Stimulated activated CD4-positive, alpha-beta T cell treated with anti-CD3 and anti-CD28 coated beads, TNF-alpha, amount 100 ng/mL, for 24 hours (primary cell): ENCODE measurements at places on chromosomes 7 and 10.

DNA sequence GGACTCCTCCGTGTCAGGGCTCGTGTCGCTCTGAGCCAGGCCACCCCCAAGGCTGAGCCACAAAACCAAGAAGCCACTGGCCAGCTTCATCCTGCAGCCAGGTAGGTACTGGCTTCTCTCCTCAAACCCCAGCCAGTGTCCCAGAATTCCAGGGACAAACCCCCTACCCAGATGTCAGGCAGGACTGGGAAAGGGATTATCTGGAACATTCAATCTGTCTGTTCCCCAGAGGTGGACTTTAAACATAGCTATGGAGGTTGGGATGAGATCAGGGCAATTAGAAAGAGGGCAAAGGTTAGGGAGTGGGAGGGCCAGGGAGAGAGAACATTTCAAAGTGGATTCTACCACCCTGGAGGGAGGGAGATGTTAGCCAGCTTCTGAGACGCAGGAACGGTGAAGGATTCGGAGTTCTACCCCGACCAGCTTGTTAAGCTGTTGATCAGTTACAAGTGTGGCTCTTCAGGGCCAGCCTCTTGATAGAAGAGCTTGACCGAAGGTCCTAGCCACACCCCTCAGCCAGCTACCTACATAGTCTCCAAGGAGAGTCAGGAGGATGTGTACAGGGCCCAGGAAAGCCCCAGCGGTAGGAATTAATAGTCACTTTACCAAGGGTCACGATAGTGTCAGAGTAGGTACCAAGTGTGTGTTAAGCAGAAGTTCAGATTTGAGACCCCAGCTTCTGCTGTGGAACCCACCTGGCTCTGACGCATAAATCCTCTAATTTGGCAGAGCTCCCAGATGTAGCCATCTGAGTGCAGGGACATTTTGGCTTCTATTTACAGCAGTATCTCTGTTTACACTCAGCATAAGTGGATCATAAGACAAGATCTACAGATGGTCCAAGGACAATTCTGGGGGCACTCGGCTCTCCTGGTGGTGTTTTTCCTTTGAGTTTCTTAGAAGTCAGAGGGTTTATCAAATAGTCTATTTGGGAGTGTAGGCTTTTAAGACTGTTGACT is at the start of gene PLA2G12B:
PLA2G12B (minus strand) TSS at position 211 of the 959 bp plus-strand sequence; CDS start at position 90, 121 bp downstream.
- DNase-seq = no peak

DNA sequence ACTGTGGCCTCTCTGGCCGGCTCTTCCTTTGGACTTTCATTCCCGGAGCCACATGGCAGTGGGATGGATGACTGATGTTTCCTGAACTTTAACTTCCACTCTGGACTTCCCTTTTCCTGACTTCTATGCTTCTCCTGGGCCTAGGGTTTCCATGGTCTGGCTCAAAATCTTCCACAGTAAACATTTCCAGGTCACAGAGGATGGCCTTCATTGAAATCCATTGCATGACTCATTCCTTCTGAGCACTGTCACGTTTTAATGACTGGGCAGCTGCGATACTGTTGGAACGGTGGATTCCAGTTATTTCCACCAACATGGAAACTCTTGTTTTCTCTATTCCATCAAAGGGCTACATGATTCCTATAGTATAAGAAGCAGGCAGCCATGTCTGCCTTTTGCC is 24.4 kb upstream of the ZNF273 start:
- DNase-seq = no peak

DNA sequence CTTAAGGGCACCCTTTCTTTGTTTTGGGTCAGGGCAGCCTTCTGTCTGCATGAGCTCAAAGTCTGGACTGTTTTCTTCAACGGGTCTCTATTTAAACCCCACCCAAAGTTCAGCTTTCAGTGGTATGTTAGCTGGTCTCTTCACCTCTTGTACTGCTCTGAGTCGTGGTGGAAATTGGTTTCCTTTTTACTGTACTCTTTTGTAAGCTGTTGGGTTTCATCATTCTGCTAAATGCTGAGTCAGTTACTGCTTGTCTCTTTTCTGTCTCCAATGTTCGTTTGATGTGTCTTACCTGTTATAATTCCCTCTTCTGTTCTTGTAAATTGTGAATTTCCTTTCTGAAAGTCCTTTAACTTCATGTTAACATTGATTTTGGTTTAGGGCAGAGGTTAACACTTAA is 64.1 kb upstream of the MALRD1 start:
- no peak for DNase-seq

GRCh38 chr7:105664816-105665525 is 83.7 kb upstream of the EFCAB10 start:
- no peak for DNase-seq
